HCEC 1CT (cell line): ENCODE measurements at places on chromosomes 13 and 19.

DNA sequence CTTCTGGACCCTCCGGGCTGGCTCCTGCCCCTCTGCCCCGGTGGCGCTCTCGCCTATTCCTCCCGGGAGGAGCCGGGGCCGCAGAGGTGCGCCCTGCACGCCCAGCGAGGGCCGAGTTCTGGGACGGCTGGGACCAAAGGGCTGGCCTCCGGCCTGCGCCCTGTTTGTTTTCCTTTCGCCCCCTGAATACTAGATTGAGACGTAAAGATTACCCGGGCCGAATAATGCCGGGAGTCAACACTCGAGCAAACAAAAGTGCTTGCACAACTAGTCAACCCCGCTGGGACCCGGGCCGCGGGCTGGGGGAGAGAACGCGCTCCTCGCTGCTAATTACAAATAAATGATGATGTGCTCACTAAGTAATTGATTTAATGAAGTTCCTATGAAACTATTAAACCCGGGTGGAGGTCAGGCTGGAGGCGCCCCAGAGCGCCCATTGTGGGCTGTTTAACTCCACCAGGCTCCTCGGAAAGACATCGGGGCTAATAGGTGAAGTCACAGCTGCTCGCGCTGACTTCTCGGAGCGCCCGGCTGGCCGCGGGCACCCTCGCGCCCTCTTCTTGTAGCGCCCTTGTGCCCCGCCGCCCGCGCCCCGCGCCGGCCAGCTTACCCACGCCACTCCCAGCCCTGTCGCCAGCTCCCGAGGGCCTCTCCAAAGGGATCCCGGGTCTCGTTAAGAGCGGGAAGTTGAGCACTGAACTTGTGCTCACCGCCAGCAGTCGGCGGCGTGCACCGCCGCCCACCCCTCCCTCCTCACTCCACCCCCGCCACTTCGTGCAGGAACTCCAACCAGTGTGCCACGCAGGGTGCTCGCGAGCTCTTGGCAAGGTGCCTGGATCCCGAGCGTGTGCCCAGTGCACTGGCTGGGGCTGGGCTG lies 14.9 kb downstream of the ZIC5 start:
- no peak for DNase-seq

DNA sequence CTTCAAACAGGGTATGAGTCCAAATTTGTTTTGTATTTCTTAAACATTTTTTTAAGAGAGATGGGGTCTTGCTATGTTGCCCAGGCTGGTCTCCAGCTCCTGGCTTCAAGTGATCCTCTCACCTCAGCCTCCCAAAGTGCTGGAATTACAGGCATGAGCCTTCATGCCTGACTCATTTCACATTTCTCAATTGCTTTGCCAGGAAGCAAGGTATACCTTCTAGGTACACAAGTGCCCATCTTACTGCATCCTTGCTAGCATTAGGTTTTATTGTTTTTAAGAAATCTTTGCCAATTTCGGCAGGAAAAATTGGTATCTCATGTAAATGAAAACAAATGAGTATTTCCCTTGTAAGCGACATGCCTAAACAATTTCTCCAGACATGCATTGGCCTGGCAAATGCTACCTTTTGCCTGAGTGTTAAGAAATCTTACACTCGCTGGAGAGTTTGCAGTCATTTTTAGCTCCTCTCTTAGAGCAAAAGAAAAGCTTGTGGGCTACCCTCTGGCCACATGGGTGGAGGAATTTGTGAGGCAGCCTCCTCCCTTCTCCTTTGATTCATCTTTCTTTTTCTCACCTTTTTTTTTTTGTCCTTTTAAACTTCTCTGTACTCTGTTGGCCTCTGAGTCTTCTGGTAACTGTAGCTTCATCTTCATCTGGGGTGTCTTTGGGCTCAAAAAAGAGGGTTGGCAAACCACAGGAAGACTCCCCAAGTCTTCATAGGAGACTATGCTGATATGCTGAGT lies 33.0 kb downstream of the ACTL9 start:
- no peak for DNase-seq

DNA sequence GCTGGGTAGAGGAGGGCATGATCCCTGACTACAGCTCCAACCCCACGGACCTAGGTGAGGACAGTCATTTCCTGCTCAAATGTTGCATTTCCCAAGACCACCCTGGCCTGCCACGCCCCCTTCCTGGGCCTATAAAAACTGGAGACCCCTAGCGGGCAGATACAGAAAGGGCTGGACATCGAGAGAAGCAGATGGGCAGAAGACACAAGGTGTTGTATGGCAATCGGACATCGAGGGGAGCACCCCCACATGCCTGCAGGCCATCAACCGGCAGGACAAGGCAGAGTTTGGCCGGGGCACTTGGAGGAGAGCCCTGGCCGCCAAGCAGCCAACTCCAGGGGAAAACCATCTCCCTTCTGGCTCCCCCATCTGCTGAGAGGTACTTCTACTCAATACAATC lies 746.4 kb downstream of the PCDH9 start:
- no peak for DNase-seq

DNA sequence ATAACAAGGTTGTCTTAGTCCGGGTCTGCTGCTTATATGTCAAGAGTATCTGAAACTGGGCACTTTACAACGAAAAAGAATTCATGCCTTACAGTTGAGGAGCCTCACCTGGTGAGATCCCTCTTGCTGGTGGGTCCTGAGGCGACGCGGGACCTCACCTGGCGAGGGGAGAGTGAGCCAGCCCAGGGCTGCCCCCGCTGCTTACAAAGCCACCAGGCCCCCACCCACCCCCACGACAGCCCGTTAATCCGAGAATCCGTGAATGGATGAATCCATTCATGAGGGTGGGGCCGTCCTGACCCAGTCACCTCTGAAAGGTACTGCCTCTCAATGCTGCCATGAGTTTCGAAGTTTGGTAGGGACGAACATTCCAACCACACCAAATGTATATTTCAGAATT lies 54.0 kb upstream of the F7 start:
- DNase-seq, result no peak

- DNase-seq, result peak; percentile 24
Measured at GRCh38 chr19:33406521-33407139, 33.1 kb downstream of the CEBPG start.

GRCh38 chr13:66154976-66155375 lies 1075.2 kb downstream of the PCDH9 start:
- DNase-seq, result peak; percentile 9

DNA sequence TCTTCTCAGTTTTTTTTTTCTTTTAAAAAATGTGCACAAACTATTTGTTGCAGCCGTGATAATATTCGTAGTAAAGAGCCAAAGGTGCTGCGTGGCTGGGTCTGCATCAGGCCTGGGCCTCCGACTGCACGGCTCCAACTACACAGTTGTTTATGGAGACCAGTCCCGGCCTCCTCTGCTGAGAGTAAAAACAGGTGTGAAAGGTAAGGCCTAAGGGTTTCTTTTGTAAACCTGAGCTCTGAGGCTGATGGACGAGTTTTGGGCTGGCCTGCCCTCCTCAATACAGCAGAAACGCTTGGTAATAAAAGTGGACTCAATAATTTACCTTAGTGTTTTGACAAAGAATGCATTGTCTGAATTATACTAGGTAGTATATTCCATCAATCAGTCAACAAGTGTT lies 3.9 kb downstream of the MBNL2 start:
- DNase-seq, result no peak

- DNase-seq, result no peak
Measured at GRCh38 chr13:111036665-111037064, 78.4 kb upstream of the ARHGEF7 start.

- no peak for DNase-seq
Measured at GRCh38 chr13:35025314-35025713, 83.2 kb downstream of the NBEA start.

- DNase-seq, result no peak
Measured at GRCh38 chr13:113032291-113032690, 63.3 kb downstream of the MCF2L start.

GRCh38 chr19:14342809-14343208 lies 38.4 kb upstream of the ADGRE5 start:
- DNase-seq, result no peak

DNA sequence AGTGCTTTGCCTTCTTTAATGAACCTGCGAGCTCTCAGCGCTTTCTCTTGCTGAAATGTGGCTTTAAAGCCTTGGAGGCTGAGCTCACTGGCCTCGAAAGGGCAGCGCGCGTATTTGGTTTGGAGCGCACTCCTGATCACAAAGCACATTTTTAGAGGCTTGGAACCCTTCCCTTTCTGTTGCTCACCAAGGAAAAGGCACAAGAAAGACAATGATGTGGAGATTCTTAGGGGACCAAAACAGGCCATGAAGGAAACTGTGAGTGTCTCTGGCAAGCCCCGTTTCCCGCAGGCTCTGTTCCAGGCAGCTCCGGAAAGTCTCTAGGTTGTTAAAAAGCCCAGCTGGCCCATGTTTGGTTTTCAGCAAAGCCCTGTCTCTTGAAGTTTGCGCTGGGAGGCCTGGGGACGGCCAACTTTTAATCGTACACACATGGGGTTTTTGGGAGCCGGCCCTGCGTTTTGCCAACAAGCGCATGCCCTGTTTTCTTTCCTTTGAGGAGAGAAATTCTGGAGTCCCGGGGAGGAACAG lies 9.4 kb upstream of the SPC24 start:
- DNase-seq, result no peak

DNA sequence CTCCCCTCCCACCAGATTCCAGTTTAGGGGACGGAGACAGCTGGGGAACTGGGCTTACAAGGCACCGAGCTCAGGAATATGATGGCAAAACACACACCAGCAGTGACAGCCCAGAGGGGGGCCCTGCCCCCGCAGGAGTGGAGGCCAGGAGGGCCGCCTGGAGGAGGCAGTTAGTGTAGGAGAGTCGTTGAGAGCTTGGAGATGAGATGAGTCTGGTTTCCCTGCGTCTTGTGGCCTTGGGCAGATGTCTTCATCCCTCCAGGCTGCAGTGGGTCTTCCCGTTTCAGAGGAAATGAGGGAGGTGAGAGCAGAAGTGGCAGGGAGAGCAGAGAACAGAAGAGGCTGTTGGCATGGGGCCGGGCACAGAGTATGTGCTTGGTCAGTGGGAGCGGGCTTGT lies 4.9 kb downstream of the CELF5 start:
- no peak for DNase-seq

- DNase-seq, result no peak
Measured at GRCh38 chr19:3803114-3803888, 17.1 kb upstream of the MATK start.

DNA sequence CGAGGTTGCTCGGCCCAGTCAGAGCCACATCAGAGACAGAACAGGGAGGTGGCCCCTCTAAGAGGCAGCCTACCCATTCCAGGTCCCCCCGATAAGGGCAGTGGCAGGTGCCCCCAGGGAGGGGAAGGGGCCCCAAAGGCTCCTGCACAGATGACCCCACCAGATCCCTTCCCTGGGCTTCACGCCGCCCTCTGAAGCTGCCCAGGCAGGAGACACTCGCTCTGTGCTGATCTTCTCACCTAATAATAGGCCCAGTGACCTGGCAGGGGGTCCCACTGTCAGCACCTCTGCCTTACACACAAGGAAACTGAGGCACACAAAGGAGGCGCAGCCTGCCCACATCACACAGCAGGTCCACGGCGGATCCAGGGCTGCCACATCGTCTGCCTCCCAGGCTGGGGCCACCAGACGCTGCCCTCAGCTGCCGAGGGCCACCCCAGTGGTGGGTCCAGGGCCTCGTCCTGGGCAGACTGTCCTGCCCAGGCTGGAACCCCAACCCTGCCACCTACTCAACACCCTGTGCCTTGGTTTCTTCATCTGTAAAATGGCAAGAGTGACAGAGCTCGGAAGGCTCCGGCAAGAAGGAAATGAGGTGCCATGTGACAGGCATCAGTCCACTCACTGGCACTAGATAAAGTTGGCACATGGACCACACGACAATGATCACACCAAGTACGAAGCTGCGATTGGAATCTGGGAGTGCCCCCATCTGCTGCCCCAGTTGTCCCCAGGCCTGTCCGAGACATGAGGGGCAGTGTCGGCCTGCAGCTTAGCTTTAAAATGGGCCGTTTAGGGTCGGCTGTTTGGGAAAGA lies 56.5 kb downstream of the KLF2 start:
- DNase-seq, result no peak

DNA sequence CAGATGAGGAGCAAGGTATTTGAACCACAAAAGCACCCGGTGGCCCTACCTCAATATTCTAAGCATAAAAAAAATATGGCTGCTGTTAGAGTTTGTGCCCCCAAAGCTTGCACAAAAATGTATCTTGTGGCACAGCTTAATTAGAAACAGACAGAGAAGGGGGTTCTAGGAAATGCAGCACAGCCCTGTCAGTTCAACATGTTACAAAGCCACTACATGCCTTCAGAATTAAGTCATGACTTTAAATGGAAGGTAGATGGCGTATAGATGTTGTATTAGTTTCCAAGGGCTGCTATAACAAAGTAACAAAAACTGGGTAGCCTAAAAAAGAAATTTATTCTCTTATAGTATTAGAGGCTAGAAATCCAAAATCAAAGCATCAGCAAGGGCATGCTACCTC lies 703.8 kb downstream of the DIAPH3 start:
- no peak for DNase-seq
